ENCODE measurements at places on chromosomes 3 and 15. TPM values are rescaled to one million over a fixed set of nuclear protein-coding genes. Genes with fewer than 3 reads are reported as not detected.

The GJD2 gene
- not detected for polyA plus RNA-seq

The C3orf85 gene
- not detected for polyA plus RNA-seq

The ADAMTS17 gene
- polyA plus RNA-seq: not detected

The SNX22 gene
- 55.3 TPM for polyA plus RNA-seq

The CEP19 gene
- 2.3 TPM for polyA plus RNA-seq
